ENCODE measurements at places on chromosomes 2 and 18.

DNA sequence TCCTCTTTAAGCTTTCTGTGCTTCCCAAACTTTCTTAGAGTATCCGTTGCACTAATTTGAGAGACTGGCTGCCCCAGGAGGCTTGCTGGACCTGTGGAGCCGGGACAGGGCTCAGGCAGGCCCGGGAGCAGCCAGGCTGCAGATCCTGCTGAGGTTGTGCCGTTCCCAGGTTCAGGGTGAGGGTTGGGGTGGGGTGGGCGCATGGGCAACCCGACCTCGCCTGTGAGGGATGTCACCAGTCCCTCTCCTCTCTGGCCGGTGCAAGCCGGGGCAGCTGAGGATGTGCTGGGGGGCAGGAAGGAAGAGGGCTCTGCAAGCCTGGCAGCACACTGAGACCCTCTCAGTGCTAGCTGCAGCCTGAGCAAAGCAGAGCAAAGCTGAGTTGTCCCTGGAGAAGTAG is 57.6 kb downstream of the DYSF start:
- DNase-seq, result no peak

DNA sequence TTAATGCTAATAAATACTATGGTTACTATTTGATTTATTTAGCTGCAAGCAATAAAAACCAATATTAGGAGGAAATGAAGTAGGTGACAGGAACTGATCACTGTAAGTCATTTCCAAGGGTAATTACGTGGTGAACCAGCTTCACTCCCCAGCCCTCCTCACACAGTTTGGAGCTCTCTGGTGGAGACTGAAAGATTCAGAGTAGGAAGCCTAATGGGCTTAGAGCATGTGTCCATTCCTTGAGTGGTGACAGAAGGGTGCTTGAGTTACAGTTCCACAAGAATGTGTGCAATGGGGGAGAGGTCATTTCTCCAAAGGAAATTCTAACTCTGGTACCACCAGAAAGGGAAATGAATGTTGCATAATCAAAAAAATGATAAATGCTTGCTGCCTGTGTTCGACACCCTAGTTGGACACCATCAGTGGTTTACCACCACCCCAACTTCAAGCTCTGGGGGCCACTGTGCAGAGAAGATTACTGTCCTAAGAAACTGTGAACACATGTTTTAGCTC is 285.1 kb upstream of the MMADHC start:
- DNase-seq, result no peak

- DNase-seq, result no peak
Measured at GRCh38 chr2:2456721-2457120, 125.6 kb upstream of the MYT1L start.

GRCh38 chr18:3998698-3999333 is 456.3 kb downstream of the DLGAP1 start:
- DNase-seq, result peak; percentile 73

- DNase-seq, result no peak
Measured at GRCh38 chr18:48318436-48318835, 90.7 kb downstream of the ZBTB7C start.

- DNase-seq, result no peak
Measured at GRCh38 chr2:197137826-197138477, 172.6 kb downstream of the ANKRD44 start.

- peak; percentile 49 for DNase-seq
Measured at GRCh38 chr2:144320491-144320890, 199.4 kb downstream of the ZEB2 start.

- DNase-seq, result no peak
Measured at GRCh38 chr2:54871457-54872107, 148.1 kb downstream of the EML6 start.

DNA sequence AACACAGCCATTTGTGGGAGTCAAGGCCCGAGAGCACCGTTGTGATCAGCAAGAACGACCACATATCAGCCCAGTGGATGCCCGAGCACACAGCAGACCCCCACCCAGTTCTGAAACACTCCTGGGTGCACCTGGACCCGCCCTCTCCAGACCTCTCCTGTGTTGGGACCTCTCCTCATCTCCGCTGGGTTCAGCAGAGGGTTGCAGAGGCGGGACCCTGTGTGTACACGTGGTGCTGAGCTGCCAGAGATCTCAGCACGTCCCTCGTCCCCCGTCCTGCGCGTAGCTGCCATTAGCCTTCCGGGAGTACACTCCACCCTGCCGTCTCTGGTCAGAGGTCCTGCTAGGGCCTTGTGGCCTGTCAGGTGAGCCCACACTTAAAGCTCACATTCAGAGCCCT is 51.7 kb downstream of the ADI1 start:
- DNase-seq, result no peak

DNA sequence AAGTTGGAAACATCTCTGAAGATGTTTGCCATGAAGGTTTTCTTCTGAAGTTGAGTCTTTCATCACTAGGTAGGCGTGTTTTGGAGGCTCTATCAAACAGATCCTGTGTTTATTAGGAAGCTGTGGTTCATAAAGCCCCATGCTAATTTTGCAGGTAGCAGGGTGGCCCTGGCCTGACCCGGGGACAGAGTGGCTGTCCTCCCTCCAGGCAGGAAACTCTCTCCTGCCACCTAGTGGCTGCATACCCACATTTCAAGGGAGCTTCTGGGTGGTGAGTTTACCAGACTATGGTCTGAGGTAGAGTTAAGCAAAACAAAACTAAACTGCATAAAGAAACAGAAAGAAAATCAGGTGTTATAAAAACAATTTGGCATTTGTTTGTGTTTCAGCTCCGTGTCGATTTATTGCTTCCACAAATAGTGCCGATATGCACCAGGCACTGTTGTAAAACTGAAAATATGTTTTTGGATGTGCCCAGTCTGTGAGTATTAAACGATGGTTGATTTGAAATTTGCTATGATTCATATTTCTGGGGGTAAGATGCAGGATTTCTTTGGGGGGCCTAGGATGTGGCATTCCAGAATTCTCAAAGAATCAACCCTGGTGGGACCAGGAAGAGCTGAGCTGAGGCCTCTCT is 26.0 kb upstream of the IL37 start:
- peak; percentile 68 for DNase-seq

DNA sequence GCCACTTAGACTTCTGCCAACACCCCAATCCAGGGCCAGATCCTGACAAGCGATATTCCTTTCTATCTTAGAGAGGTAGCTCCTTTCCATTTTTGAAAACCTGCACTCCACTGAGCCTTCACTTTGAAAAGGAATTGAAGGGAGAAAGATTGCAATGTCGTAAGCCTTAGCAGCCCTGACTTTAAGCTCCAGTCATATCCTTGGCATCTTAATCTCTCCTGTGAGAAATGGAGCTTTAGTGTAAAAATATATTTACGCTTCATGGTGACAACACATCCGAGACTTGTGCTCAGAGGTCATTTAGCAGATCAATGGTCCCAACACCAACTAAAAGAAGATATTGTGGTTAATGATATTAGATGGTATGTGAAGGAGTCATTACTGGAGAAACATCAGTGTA is 235.8 kb upstream of the MEX3C start:
- DNase-seq, result no peak

GRCh38 chr2:56008661-56009431 is 85.3 kb upstream of the EFEMP1 start:
- peak; percentile 31 for DNase-seq

- DNase-seq, result no peak
Measured at GRCh38 chr2:217398860-217399259, 539.0 kb upstream of the TNP1 start.

- no peak for DNase-seq
Measured at GRCh38 chr2:218418717-218419458, at the start of gene VIL1. TSS of gene VIL1 (plus strand) at chr2:218419123. CDS start at chr2:218423779, 4,656 bp downstream.

DNA sequence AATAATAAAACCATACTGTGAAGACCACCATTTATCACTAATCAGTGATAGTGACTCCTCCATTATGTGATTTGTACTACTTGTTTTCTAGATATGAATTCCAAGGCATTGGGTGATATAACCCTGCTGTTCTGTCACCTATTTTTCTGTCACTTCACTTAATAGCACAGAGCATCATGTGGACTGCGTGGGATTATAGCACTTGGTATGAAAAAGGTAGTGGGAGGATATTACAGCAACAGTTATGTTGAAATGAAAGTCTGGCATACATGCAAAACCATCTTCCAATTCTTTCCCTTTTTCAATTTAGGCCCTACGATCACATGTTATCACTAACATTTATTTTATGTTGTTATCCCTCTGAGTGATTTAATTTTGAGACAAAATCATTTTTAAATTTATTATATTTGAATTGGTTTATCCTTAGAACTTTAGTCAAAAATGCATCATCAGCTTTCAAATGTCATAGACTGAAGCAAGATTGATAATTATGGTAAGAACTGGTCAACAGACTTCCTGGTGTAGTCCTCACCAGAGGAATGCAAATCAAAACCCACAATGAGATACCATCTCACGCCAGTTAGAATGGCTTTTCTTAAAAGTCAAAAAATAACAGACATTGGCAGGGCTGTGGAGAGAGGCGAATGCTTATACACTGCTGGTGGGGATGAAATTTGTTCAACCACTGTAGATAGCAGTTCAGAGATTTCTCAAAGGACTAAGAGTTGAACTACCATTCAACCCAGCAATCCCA is 242.6 kb downstream of the IKZF2 start:
- no peak for DNase-seq

DNA sequence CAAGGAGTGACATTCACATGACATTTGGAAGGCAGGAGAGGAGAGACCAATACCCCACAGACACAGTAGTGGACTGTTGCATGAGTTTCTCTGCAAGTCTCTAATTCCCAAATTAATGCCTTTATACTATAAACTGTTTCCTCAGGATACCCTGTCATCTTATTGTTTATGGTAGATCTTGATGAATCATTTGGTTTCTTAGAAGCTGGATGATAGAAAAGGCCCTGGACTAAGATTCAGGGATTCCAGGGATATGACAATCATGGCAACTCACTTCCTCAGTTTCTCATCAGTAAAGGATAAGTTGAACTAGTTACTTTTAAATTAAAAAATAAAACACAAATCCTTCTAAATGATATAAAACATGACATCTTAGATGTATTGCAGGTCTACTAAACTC is 292.5 kb downstream of the TDRD15 start:
- DNase-seq, result no peak

- DNase-seq, result no peak
Measured at GRCh38 chr2:112904883-112905282, 6.1 kb upstream of the IL37 start.

GRCh38 chr2:9805435-9806297 is 37.6 kb upstream of the TAF1B start:
- no peak for DNase-seq

GRCh38 chr2:200403814-200404213 is 97.3 kb downstream of the SPATS2L start:
- DNase-seq, result no peak

DNA sequence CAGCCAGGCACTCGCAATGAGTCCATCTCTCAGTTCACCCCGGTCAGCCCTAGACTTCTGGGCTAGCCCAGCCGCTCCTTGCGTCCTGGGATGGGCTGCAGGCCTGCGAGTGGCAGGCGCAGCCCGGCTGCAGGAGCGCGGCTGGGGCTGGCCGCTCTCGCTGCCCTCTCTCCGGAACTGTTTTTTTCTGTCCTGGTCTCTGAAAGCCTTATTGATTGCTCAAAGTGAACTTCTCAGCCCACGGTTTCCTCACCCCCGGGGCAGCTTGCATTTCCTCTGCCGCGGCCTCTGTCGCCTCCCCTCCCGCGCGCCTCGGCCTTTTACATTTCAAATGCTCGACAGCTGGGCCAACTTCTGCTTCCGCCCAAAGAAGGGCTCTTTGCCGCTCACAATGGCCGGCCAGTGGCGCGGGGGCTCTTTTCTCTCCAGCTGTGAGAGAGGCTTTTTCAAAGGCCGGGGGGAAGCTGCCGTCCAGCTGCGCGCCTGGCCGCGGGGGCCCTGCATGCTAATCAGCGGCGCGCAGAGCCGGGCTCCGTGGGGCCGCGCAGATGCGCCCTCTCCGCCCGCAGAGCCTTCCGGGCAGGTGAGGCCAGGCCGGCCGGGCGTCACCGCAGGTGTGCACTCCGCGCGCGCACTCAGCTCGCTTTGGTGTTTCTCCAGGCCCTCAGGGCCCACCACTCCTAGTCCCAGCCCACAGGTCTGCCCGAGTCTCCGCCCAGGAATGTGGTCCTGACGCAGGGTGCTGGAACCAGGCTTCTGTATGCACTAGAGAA is 513.8 kb downstream of the RNF144A start:
- peak; percentile 89 for DNase-seq

- no peak for DNase-seq
Measured at GRCh38 chr2:231359441-231359840, 36.1 kb upstream of the B3GNT7 start.

DNA sequence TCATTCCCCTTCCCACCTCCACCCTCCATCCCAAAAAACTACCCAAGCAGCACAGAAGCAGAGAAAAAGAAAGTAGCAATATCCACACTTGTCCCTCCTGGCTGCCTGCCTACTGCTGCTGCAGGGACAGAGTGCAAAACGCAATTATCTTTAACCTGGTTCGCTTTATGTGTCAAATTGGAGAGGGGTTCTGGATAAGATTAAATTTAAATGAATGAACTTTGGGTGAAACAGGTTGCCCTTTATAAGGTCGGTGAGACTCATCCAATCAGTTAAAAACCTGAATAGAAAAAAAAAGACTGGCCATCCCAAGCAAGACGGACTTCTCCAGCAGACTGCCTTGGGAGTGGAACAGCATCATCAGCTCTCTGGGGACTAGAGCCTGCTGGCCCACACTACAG is 62.6 kb downstream of the ANKRD44 start:
- no peak for DNase-seq

GRCh38 chr2:119574108-119574815 is 30.0 kb downstream of the CFAP221 start:
- DNase-seq, result no peak

GRCh38 chr2:133652398-133652797 is 84.1 kb upstream of the NCKAP5 start:
- no peak for DNase-seq

- peak; percentile 70 for DNase-seq
Measured at GRCh38 chr2:143284087-143284675, 155.0 kb downstream of the ARHGAP15 start.

DNA sequence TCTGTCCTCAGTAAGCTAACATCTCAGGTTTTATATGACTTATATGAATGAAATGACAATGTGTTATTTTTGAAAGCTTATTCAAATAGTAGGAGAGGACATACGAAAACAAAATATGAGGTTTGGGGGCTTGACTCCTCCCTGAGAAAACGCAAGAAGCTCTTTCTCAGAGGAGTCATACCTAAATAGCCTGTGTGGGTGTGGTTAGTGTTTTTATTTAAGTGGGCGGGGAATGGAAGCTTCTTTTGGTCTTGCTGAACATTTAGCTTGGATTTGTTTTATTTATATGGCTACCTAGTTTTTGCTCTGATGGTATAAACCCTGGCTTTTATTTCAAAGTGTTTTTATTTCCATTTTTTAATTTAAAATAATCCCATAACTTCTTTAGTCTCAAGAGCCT is 72.1 kb upstream of the DSG1 start:
- DNase-seq, result no peak

- peak; percentile 89 for DNase-seq
Measured at GRCh38 chr2:26244309-26245230, at the start of the genes HADHA and HADHB. TSS of gene HADHA (minus strand) at chr2:26244632. CDS start at chr2:26244596, 36 bp downstream. TSS of gene HADHB (plus strand) at chr2:26244939. CDS start at chr2:26254255, 9,316 bp downstream.
